ENCODE measurements at places on chromosomes 11 and 22. TPM values are rescaled to one million over a fixed set of nuclear protein-coding genes. Genes with fewer than 3 reads are reported as not detected.
A peak's percentile ranks its signal among the peaks of the same experiment; 100 is the strongest.

The HYOU1 gene
- 107 TPM for total RNA-seq

The PLAAT5 gene
- 17.7 TPM for total RNA-seq

- DNase-seq = no peak
These were observed 156.4 kb upstream of the NARS2 start for GRCh38 chr11:78731027-78731426.

- peak; percentile 49 for DNase-seq
These were observed 64.5 kb upstream of the B3GAT1 start for GRCh38 chr11:134476435-134477021.

The OR51S1 gene
- not detected for total RNA-seq

DNA sequence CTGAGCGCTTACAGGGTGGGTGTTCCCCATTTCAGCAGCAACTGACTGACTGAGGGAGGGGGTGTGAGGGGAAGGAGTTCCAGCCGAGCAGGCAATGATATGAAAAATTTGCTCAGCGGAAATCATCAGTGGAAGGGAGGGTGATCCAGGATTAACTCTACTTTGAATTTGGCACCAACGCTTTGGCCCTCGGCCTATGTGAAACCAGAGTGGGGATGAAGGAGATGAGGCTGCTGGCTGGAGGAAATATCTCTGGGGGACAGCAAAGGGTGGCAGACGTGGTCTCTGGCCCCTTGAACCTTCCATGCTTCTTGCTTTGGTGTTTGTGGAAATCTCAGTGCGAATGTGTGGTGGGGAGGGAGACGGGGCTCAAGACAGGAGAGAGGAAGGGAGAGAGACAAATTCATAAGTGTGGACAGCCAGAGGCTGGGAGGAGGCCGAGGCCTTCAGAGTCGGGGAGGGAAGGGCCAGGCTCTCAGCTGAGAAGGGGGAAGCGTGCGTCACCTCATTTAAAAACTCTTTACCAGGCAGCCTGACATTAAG, 83.6 kb downstream of the FDX1 start:
- no peak for DNase-seq

DNA sequence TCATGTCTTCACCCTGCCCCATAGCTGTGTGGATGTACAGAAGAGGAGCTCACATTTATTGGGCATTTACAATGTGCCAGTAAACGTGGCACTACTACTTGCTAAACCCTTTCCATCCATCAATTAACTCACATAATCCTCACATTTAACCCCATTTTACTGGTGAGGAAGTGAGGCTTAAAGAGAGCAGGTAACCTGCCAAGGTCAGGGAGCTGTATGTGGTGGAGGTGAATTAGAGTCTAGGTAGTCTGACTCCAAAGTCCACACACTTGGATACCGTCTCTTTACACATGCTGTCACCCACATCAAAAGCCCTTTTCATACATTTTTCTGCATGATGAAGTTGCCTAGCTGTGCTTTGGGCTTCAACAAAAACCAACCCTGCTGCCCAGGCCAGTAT, 10.8 kb downstream of the PLEKHA7 start:
- no peak for DNase-seq

- no peak for DNase-seq
These were observed 36.6 kb downstream of the RRP8 start for GRCh38 chr11:6566704-6567370.

The TRIM49 gene
- not detected for total RNA-seq

GRCh38 chr11:488992-489391, 18.1 kb downstream of the RNH1 start:
- DNase-seq = no peak

The IL18 gene
- 20.3 TPM for total RNA-seq

DNA sequence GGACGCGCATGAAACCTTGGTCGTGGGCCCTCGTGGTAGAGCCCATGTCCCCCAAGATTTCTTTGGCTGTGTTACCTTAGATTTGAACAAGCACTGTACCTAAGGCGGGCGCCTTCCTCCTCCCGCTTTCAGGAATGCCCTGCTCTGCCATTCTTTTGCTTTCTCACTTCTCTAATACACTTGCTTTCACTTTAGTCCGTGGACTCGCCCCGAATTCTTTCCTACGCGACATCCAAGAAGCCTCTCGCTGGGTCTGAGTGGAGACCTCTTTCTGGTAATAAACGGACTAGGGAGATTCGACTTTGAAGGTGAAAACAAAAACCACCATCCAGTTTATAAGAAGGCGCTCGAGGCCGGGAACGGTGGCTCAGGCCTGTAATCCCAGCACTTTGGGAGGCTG, 1.2 kb upstream of the NUP50 start:
- no peak for DNase-seq

GRCh38 chr11:65224930-65225278, 36.9 kb upstream of the POLA2 start:
- no peak for DNase-seq

GRCh38 chr11:12023015-12023414, 14.6 kb upstream of the DKK3 start:
- no peak for DNase-seq

The CSRP3 gene
- total RNA-seq = not detected

DNA sequence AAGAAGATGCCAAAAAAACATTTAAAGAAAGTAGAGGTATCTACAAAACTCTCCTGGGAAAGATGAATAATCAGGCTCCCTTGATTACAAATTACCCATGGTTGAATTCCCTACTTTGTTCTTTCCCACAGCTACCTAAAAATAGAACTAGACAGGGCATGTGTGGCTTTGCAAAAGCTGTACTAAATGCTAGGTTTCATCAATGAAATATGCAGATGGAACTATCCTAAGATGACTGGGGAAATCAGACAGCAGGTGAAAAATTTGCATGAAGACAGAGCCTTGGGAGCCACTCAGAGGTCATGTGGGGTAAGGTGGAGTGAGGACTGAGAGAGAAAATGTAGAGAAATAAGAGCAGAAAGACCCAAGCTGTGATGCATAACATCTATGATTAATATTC, 14.7 kb downstream of the LAYN start:
- no peak for DNase-seq

DNA sequence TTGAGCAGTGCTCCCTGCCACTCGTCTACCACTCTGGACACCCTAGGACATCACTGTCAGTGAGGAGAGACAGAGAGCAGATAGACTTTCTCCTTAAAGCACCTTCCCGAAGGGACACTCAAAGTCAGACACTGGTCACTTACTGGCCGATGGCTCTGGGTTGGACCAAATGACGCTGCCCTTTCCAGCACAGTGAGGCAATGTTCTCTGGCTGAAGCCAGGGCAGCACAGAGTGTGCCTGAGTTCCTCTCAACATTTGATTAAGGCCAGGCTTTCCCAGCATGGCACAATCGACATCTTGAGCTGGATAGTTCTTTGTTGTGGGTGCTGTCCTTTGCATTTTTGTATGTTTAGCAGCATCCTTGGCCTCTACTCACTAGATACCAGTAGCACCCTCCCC, 206.2 kb downstream of the CSNK2A3 start:
- DNase-seq = no peak

- DNase-seq = no peak
These were observed 236.8 kb downstream of the FAT3 start for GRCh38 chr11:92461447-92461846.

DNA sequence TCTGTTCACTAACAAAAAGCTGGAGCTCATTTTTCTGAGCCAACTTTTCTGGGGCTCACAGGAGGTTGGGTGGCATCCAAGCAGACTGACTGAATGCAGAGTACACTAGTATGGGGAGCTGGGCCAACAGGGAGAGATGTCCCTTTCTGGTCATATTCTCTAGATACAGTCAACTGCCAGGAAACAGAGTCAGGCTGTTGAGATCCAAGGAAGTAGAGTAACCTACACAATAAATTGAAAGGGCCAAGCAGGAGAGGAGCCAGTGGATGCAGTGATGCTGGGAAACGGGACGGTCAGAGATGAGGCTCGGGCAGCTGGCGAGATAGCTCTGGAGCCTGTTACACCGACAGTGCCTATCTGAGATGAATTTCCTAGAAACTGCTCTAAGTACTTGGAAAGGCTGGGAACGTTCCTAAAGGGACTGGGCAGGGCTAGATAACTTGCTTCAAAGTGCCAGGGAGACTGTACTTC, 71.1 kb downstream of the LARGE2 start:
- no peak for DNase-seq

The ANO5 gene
- total RNA-seq = 1.2 TPM

The NLRP14 gene
- total RNA-seq = 0.53 TPM

GRCh38 chr11:72851726-72852125, 37.5 kb downstream of the ATG16L2 start:
- DNase-seq = no peak

The PPARA gene
- total RNA-seq = 39.2 TPM

DNA sequence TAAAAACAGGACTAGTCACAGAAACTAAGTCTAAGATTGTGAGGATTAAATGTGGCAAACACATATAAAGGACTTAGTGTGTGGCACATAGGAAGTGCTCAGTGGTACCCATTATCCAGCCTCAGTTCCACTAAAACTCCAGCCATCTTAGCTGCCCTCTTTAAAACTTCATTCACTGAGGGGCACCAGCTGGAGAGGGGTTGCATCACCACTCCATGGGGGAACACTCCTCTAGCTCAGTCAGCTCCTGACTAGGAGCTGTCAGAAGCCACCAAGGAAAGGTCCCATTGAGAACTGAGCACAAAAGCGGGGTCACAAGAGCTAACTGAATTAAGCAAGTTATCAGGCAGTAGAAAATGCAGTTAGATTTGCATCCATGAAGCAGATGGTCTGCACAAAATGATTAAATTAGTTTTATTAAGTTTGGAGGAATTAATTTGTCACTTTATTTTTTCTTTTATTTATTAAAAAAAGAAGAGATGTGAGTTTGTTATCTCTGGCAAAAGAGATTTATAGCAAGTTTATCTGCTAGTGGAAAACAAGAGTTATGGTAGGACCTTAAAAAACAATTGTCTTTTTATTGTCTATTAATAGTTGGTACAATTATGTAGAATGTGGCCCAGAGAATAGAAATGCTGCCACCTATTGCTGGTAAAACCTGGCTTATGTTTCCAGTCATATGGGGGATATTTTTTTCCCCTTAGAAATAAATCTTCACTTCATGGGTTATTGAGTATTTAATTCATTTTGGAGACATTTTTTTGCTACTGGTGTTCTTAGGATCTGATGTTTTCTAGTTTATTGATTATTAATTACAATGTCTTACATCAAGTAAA, 95.7 kb downstream of the NAV2 start:
- no peak for DNase-seq

DNA sequence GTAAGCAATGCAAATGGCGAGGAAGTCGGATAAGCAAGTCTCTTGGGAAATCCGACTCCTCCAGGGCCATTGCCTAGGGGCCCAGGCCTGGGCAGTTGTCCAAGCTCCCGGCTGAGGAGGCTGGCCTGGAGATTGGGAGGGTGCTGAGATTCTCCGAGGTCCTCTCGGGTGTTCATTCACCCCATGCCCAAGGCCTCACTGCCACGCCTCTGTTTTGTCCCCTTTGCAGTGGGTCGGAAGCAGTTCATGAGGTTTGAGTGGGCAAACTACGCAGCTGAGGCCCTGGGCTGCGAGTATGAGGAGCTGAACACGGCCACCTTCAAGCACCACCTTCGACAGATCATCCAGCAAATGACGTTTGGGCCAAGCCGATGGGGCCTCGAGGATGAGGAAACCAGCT, 81.3 kb downstream of the MYO18B start:
- DNase-seq = no peak

The TRIM51 gene
- total RNA-seq = not detected

The SAA2 gene
- 2.6 TPM for total RNA-seq

Measured in sciatic nerve (tissue), 2 donors.